ENCODE measurements at places on chromosomes 2 and 18.

DNA sequence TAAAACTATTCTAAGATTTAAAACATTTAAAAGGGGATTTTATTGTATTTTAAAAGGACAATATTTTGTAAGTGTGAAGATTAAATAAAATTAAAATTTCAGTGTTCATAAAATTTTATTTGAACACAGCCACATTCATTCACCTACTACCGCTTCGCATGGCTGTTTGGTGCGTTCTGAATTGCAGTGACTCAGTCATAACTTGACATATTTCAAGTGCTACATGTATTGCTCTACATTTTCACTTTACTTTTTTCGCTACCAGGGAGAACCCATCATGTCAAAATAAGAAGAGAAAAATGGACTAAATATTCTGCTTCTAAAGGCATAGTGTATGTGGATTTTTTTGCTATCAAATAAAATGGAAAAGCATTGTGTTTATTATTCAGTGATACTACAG is 8.7 kb downstream of the PTH2R start:
- no peak for DNase-seq

DNA sequence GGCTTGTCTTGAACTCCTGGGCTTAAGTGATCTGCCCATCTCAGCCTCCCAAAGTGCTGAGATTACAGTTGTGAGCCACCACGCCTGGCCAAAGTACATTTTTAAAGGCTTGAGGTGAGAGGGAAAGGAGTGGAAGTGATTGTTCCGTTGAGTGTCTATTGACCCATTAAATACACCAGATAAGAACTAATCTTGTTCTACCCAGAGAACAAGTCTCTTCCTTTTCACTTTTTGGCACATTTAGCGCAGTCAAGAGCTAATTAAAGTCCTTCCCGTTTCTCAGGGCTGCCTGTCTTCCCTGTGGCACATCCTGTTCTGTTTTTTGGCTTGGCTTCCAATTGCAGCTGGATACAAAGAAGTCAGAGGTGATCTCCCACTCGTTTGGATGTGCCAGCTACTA is 172.3 kb downstream of the ALPK2 start:
- DNase-seq = no peak

GRCh38 chr2:118169359-118170005 is 81.2 kb downstream of the INSIG2 start:
- DNase-seq = no peak

DNA sequence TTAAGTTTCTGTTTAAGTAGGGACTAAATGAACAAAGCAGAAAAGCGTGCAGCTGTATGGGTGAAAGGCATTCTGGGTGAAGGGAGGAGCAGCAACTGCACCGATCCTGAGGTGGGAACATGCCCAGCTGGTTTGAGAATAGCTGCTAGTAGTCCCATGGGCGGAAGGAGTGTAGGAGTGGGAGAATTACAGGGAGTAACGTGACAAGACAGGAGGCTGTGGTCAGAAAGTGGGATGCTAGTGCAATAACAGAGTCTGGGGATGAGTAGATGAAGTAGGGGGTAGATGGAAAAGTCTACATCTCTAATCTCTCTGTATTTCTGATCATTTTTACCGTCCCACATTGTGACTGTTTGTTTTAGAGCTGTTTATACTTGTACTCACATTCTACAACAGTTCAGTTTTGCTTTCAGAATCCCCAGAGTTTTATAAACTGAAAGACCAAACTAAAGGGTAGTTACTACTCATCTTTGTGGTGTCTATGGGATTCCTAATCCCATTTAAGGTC is 118.9 kb downstream of the LCLAT1 start:
- no peak for DNase-seq

DNA sequence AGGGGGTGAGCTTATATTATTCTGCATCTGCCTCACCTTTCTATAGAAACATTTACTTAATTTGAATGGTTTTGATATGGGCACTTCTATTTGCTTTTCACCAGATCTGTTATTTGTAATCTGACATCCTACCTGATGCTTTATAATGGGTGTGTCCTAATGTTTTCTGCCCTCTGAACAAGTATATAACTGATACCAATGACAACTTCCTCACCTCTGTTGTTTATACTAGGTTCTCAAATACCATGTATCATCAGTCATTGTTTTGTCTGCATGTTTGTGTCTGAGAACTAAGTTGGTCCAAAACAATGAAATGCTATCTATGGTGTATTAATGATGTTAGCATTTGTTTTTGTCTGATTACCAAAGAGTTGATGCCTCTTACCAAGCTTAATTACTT is 45.8 kb downstream of the ITGA6 start:
- DNase-seq = no peak

DNA sequence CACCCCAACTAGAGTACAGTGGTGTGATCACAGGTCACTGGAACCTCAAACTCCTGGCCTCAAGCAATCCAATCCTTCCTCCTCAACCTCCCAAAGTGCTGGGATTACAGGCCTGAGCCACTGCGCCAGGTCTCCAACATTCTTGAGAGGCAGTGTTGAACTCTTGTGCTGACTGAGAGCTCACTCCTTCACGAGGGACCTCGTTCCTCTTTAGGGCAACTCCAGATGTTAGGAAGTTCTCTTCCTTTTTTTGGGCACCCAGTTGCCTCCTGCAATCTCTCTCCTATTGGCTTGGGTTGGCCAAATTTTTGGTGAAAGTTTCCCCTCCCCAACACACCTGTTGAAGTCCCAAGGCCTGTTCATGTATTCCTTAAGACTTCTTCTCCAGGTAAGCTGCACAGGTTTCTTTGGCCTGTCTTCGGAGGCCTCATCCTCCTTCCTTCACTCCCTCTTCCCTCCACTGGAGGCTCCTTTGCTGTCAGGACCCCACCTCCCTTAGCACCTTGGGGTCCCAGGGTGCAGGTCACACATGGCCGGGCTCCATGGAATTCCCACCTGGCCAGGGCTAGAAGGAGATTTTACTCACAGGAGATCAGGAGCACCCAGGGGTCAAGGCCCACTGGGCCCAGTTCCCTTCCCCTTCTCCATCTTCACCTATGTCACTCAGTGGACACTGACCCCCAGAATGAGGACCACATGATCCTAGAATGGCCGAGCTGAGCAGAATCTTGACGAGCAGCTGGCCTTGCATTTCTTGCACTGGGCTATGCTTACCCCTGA is 94.6 kb upstream of the SMAD2 start:
- no peak for DNase-seq

DNA sequence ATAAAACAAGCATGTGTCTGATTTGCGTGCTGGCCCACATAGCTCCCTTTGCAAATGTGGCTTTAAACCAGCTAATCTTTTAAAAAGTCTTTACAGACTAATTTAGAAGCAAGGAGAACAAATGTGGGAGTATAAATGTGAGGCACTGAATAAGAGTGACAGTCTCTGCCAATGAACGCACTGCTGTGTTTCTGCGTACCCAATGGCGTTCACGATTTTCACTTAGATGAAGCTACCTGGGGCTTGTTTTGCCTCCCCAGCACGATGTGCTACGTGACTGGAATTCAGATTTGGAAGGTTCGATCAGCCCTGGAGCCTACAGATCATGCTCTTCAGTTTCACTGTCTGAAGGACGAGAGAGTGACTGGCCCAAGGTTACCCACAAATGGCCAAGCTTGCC is 10.8 kb upstream of the CRACDL start:
- no peak for DNase-seq

- DNase-seq = no peak
Measured at GRCh38 chr2:204042401-204042800, 105.8 kb downstream of the ICOS start.

DNA sequence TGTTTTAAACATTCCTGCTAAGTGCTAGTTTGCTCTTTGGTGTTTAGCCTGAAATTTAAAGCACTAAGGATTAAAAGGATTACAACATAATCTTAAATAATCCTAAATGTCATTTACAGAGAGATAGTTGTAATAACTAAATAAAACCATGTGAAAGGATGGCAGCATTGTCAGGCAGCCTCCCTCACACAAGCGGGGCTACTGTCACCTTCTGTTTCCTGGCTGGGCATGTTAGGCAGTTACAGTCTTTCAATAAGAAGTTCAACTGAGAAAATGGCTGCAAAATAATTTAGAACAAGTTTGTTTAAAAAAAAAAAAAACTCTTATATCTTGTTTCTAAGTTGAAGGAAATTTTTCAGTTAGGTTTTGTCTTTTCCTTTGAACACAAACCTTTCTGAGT is 124.9 kb downstream of the ARHGAP15 start:
- DNase-seq = peak; percentile 34

- DNase-seq = no peak
Measured at GRCh38 chr2:208501206-208501605, 94.6 kb downstream of the PTH2R start.

DNA sequence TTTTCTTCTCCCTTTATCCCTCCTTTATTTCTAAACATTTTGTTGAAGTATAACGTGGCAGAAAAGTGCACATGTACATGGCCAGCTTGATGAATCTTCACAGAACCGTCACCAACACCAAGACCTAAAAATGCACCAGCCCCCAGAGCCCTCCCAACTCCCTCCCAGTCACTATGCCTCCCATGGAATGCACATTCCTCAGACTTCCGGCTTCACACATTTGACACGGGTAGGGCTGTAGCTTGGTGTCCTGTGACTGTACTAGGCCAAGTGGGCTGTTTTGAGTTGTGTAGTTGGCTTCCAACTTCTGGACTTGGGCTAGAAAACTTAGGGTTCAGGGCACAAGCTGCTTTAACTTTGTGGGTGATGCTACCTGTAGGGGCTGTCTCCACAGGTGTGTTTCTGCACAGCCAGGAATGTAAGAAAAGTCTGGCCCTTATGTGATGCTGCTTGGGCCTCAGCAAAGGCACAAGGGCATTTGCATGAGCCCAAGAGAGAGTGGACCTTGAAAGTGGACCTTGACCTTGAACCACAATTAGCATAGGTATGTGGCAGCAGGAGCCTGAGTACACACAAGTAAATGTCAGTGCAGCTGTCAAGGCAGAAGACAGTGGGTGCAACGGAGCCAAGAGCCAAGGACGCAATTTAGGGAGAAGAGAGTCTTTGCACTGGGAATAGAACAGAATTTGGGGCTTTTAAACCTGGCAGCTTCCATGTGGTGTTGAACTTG is 78.4 kb downstream of the SEPTIN10 start:
- DNase-seq = no peak

DNA sequence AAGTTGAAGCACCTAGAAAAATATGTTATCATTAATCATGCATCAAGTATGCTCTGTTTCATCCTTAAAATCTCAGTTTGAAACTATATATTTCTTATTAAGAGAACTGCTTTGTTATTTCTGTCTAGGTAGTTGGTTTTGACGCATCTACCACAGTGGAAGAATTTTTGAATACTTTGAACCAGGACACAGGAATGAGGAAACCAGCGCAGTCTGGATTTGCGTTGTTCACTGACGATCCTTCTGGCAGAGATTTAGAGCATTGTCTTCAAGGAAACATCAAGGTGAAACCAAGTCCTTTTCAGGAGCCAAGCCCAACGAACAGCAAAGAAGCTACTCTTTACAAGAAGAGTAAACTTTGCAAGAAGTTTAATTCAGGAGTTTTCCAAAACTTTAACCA is 30.1 kb upstream of the DYNC2LI1 start:
- no peak for DNase-seq

- no peak for DNase-seq
Measured at GRCh38 chr2:19355416-19355821, 3.0 kb downstream of the OSR1 start.

- DNase-seq = peak; percentile 7
Measured at GRCh38 chr2:28869494-28870145, 489 bp downstream of the TRMT61B start.

DNA sequence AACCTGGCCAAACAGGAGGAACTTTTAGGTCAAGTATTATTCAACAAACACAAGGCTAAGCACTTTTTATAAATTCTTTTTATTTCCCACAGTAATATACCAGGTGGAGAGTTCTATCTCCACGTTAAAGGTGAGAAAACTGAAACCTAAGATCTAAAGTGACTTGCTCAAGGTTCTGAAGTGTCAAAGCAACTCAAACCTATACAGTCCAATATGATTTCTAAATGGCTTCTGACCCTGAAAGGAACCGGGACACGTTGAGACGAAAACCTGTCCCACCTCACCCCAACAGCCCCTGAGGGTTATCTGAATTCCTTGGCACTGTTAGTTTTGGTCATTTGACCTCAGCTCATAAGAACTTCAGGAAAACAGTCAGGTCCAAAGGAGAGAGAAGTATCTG is 814.5 kb upstream of the LRATD1 start:
- no peak for DNase-seq

All from activated CD4-positive, alpha-beta T cell treated with anti-CD3 and anti-CD28 coated beads for 4 hours (primary cell).